ENCODE measurements at places on chromosomes 6 and 20. TPM values are rescaled to one million over a fixed set of nuclear protein-coding genes. Genes with fewer than 3 reads are reported as not detected.

TPD52L1 gene
- 39.8 TPM for total RNA-seq

MOXD1 gene
- total RNA-seq: 3.1 TPM

STMN3 gene
- total RNA-seq: 18.3 TPM

C6orf62 gene
- 67.6 TPM for total RNA-seq

MPIG6B gene
- 0.09 TPM for total RNA-seq

SEMG1 gene
- total RNA-seq: not detected

ESR1 gene
- 0.44 TPM for total RNA-seq

TFEB gene
- 6.9 TPM for total RNA-seq

OR12D3 gene
- total RNA-seq: not detected

PCNA gene
- total RNA-seq: 65.2 TPM

SMLR1 gene
- not detected for total RNA-seq

NT5E gene
- total RNA-seq: 28.8 TPM

SNAP25 gene
- 3.1 TPM for total RNA-seq

SLC2A4RG gene
- 58.2 TPM for total RNA-seq

IMPG1 gene
- 0.22 TPM for total RNA-seq

IP6K3 gene
- total RNA-seq: 27.8 TPM

GTPBP2 gene
- total RNA-seq: 33.5 TPM

PPP1R3G gene
- 2.6 TPM for total RNA-seq

HLA-DPB1 gene
- total RNA-seq: 12.1 TPM

AKAP7 gene
- 11.0 TPM for total RNA-seq

ZBTB46 gene
- total RNA-seq: 20.7 TPM

BEND6 gene
- total RNA-seq: 0.27 TPM

PBOV1 gene
- total RNA-seq: not detected

CD40 gene
- 6.0 TPM for total RNA-seq

SLC13A3 gene
- total RNA-seq: 2.7 TPM

ABHD16B gene
- total RNA-seq: not detected

EDN1 gene
- 3.3 TPM for total RNA-seq

PROKR2 gene
- total RNA-seq: not detected

POLR1C gene
- 21.1 TPM for total RNA-seq

SCRT2 gene
- not detected for total RNA-seq

SLC17A4 gene
- not detected for total RNA-seq

AP5S1 gene
- 9.2 TPM for total RNA-seq

VGLL2 gene
- 28.2 TPM for total RNA-seq

VTA1 gene
- 42.0 TPM for total RNA-seq

TP53TG5 gene
- total RNA-seq: not detected

CD24 gene
- total RNA-seq: 19.0 TPM

PRKN gene
- total RNA-seq: 4.0 TPM

SNX21 gene
- total RNA-seq: 29.5 TPM

PDYN gene
- not detected for total RNA-seq

PLN gene
- 3.9 TPM for total RNA-seq

KIF13A gene
- total RNA-seq: 38.1 TPM

MATN4 gene
- total RNA-seq: 0.58 TPM

TREML2 gene
- 0.09 TPM for total RNA-seq

All from muscle of leg (tissue), 16 donors.